ENCODE measurements at places on chromosomes 16 and 17. TPM values are rescaled to one million over a fixed set of nuclear protein-coding genes. Genes with fewer than 3 reads are reported as not detected.

- DNase-seq = no peak
Measured at GRCh38 chr17:81400996-81401722, 5.9 kb downstream of the BAHCC1 start.

- no peak for DNase-seq
Measured at GRCh38 chr17:9958586-9959281, 53.7 kb upstream of the RCVRN start.

DNA sequence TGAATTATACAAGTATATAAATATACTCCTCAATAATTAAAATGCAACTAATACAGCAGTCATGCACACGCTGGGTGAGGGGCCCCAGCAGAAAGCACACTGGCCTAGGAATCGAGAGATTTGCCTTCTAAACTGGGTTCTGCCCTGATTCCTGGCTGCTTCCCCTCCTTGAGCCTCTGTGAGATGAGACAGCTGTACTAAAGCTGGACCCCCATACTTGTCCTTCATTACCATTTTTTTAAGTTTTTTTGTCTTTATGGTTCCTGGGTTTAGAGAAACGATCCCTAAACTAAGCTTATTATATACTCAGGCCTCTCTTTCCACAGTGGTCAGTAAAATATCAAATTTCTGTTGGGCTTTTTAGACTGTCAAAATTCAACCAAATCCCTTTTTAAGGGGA lies 195.1 kb upstream of the DYNLRB2 start:
- no peak for DNase-seq

DNA sequence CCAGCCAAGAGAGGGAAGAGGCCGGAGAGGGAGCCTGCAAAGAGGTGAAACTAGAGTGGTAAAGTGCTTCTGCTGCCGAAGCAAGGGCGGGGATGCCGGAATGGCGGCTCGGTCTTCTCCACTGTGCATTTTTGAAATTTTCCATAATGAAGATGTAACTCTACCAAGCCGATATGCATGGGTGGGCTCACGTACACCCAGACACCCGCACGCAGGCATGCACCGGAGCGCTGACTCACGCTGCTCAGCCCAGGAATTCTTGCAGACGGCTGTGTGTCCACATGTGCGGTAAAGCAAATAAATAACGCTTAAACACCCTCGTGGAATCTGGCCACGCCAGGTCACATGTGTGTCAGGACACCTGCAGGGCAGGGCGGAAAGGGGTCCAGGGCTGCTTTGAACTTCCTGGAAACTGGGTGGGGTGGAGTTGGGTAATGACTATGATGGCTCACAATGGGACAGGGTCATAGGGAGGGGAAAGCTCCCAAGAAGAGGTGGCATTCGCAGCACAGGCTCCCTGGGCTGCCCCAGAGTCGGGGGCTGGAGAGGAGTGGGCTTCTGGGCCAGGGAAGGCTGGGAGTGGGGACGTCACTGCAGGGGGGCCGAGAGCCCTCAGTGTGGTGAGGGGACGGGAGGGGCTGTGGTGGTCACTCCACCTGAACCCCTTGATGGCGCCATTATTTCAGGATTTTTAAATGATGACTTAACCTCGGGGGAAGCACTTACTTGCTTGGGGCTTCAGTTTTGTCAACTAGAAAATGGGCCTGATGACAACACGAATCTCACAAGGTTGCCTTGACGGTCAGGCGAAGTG lies 265.5 kb downstream of the PARN start:
- no peak for DNase-seq

- DNase-seq = no peak
Measured at GRCh38 chr16:2282262-2282661, 14.3 kb upstream of the RNPS1 start.

- no peak for DNase-seq
Measured at GRCh38 chr16:30853758-30854157, 40.1 kb downstream of the BCL7C start.

- DNase-seq = no peak
Measured at GRCh38 chr17:75402026-75402425, 3.5 kb downstream of the GRB2 start.

- no peak for DNase-seq
Measured at GRCh38 chr16:77899416-77899815, 111.1 kb downstream of the VAT1L start.

DNA sequence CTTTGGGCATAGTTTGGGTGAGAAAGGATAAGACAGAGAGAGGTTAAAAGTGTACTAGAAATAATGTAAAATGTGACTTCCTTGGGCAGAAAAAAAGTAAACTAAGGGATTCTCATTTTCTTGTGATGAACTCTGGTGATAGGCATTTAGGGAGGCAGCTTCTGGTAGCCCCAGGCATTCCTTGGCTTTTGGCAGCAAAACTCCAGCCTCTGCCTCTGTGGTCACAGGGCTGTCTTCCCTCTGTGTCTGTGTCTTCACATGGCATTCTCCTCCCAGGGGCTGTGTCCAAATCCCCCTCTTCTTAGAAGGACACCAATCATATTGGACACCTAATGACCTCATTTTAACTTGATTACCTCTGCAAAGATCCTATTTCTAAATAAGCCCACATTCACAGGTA lies 54.7 kb downstream of the HS3ST3B1 start:
- no peak for DNase-seq

- DNase-seq = no peak
Measured at GRCh38 chr17:77869665-77870132, 88.8 kb upstream of the TNRC6C start.

GRCh38 chr16:4488499-4488967 lies 12.3 kb downstream of the HMOX2 start:
- DNase-seq = no peak

DNA sequence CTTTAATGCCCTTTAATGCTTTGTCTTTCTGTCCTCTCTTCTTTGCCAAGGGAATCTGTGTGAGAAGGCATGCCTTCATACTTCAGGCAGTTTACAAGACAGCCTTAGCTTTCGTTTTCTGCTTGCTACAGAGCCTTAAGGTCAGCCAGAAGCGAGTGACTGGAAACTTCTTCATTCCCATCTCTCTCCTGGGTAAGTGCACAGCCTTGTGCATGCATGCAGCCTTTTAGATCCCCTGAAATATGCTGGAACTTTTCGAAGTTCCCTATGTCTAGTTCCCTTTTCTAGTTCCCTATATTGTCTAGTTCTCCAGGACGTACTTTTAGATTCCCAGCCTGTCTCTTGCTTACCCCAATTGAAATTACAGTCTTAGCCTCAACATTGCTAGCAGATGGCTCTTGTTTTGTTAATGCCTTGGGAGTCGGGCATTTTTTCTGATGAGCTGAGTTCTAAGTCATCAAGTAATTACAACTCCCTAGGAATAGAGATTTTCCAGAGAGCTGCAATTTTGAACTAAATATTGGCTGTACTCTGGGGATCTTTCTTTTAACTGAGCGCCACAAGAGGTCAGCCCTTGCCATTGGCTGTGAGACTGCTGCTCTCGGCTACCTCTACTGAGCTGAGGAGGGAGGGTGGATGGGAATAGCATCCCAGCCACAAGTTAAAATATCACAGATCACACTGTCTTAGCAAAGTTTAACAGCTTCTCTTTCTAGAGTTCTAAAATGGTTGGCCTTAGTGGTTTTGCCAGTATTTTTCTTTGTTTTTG lies 22.7 kb upstream of the PPM1D start:
- peak; percentile 73 for DNase-seq

DNA sequence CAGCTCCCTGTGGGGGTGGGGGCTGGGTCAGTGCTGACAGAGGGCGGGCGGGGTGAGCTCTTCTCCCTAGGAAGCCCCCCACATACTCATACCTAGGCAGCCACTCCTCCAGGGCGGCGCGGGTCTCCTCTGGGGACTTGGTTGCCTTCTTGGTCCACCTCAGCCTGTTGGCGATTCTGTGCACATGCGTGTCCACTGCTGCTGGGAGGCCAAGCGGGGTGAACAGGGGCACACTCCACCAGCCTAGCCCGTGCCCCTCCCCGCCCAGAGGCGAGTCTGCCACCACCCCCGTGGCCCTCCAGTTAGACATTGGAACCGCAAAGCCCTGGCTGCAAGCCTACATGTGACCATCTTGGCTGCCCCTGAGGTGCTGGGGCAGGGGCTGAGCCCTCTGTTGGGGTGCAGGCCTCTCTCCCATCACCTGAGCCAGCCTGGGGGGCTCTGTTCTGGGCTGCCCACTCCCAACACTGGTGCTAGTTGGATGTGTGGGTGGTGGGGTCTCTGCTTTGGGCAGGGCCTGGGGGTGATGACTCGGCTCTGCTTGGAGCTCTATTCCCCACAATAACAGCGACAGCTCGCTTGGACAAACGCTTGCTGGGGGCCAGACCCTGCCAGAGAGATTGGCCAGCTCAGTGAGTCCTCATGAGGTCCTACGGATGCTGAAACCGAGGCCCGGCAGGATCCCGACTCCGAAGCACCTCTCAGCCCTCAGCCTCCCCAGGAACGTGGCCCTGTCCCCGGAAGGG lies 7.4 kb downstream of the NTHL1 start:
- no peak for DNase-seq

GRCh38 chr17:4721203-4722135 lies 9.8 kb upstream of the MED11 start:
- DNase-seq = no peak

DNA sequence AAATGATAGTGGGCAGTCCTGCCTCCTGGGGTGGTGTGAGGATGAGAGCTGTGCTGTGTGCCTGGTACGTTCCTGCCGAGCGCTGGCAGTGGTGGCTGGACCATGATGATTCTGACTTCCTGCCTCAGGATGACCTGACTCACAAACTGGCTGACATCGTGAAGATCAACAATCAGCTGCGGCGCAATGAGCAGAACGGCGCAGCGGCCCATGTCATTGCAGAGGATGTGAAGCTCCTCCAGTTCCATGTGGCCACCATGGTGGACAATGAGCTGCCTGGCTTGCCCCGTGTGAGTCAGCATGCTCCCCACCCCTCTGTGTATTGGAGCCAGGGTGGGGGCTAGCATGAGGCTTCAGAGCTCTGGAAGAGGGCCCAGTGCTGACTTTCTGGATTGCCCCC lies 13.1 kb downstream of the POLR2A start:
- DNase-seq = no peak

DNA sequence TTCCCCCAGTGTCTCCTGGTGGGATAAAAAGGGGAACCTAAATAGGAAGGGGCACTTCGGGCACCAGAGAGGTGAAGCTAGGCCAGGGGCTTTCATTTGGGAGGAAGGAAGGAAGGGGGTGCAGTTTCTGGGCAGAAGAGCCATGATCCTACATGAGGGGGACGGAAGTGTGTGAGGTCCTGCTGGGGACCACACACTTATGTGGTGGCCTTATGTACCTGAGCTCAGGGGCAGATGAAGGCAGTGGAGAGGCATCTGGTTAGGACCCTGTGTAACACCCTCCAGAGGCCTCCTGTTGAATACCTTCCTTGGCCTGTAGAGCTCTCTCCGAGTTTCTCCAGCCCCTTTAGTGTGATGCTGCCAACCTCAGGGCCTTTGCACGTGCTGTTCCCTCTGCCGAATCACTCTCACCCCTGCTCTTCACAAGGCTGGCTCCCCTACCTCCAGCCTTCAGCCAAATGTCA lies 21.2 kb downstream of the IGFBP4 start:
- DNase-seq = no peak

- DNase-seq = no peak
Measured at GRCh38 chr16:28191364-28191960, 20.3 kb downstream of the XPO6 start.

DNA sequence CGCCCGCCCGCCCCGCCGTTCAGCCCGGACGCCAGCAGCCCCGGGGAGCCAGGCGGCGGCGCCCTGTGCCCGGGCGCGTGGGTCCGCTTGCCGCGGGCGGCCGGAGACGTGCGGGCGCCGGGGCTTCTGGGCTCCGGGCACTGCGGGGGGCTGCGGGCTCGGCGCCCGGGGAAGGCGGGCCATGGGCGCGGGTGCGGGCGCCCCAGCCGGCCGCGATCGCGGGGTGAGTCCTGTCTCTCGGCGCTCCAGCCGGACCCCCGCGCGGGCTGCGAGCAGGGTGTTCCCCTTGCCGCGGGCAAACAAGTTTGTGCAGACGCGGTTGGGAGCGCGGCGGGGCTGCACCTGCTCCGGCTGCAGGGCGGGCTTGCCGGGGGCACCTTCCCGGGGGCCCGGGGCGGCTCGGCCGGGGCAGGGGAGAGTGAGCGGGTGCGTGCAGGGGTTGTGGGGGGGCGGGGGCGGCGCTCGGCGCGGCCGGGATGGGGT lies 292 bp downstream of the WSCD1 start:
- no peak for DNase-seq

DNA sequence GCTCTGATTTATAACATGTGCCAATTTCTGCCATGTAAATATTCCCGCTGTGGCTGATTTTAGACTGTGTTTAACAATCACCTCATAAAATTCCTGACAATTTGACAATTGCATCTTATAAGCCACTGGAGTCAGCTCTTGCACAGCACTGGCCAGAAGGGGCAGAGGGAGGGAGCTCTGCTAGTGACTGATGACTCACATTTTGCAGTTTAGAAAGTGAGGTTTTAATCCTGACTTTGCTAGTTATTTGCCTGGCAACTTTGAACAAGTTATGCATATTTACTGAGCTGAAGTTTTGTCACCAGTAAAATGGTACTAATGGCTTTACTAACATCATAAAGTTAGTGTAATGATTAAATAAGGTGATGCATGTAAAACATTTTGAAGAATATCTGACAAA lies 452.3 kb downstream of the CNTNAP4 start:
- no peak for DNase-seq

DNA sequence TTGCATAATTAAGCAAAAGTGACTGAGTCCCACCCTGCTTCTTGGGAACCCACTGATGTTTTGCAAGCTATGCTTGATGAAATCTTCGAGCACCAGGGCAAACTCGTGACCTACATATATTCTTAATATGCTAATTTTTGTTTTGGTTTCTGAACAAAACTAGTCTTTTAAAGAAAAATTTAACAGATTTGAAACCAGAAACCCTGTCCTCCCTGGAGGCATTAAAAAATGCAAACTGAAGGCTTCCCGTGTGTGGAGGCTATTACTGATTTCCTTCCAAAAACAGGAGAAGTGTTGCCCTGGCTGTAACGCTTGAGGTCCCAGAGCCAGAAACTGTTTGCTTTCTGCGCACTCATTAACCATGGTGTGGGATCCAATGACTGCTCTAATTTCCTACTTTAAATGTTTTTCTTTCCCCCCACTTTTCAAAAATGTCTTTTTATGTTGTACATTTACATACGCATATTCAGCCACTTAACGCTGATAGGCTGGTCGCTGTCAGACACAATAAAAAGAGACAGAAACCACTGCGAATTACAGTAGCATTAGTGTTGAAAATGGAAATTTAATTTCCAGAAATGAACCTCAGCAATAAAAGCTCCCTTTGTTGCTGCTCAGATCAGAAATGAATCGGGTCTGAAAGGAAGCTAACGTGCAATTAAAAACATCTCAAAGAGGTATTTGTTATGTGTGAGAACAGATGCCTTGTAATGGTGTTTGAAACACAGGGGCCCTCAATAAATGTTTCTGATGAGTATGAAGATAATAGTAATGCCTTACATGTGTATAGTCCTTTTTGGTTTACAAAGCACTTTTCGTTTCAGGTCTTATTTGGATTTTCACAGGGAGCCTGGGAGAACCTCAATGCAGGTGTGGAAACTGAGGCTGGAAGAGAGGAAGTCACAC lies 39.9 kb upstream of the IRX6 start:
- DNase-seq = peak; percentile 3

SLC35G6 gene
- polyA plus RNA-seq = 0.29 TPM

ASPHD1 gene
- polyA plus RNA-seq = 0.30 TPM

NSRP1 gene
- polyA plus RNA-seq = 33.0 TPM

OR1A1 gene
- not detected for polyA plus RNA-seq

HAPSTR1 gene
- 33.6 TPM for polyA plus RNA-seq

GPR179 gene
- 0.56 TPM for polyA plus RNA-seq
